Iris pigment epithelial cell (primary cell): ENCODE measurements at places on chromosomes 1 and 21.

- DNase-seq, result peak; percentile 19
Measured at GRCh38 chr1:114314098-114314497, 160.4 kb upstream of the SYT6 start.

- no peak for DNase-seq
Measured at GRCh38 chr1:245657371-245657770, 502.6 kb downstream of the KIF26B start.

DNA sequence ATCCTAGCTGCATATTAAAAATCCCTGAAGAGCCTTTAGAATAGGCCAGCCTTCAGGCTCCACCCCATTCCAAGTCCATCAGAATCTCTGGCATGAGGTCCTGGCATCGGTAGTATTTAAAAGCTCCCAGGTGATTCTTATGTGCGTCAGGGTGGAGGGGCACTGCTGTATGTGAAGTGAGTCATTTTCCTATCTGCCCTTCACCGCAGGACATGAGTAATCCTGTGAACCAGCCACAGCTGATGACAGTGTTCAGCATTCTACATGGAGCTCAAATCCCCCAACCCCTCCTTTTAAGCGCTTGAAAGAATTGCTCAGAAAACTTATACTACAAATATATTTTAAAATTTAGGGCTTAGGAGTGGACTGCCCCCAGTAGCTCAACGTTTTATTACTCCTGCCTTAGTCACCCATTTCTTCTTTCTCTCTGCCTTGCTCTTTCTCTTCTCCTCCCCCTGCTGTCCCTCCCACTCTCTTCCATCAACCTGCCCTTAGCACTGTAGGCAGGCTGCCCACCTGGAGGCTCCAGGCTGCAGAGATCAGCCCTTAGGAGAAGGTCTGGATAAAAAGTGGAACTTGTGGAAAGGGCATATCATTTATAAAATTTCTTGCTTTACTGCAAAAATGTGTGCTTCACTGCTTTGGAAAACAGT, 73.8 kb upstream of the ZNF281 start:
- peak; percentile 98 for DNase-seq

DNA sequence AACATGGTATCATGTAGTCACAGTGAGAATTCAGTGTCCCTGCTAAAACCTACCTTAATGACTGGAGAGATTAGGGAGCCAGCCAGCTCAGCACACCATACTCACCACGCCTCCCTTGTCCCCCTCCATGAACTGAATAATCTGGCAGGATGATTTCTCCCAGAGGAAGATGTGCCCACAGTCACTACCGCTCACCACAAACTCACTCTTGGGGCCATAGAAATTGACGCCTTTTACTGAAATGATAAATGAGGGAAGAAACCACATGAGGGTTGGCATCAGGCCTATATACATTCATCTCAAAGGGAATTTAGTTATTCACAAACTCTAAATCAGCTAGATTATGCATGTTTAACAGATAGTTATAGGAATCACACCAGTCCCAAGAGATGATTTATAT, 17.4 kb downstream of the PEA15 start:
- DNase-seq, result no peak

DNA sequence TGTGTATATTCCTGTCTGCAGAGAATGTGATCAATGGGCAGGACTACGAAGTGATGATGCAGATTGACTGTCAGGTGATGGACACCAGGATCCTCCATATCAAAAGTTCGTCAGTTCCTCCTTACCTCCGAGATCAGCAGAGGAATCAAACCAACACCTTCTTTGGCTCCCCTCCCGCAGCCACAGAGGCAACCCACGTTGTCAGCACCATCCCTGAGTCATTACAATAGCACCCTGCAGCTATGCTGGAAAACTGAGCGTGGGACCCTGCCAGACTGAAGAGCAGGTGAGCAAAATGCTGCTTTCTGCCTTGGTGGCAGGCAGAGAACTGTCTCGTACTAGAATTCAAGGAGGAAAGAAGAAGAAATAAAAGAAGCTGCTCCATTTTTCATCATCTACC, 65.2 kb downstream of the OLFML2B start:
- DNase-seq, result peak; percentile 44

- DNase-seq, result no peak
Measured at GRCh38 chr1:208209286-208209685, 34.9 kb downstream of the PLXNA2 start.

DNA sequence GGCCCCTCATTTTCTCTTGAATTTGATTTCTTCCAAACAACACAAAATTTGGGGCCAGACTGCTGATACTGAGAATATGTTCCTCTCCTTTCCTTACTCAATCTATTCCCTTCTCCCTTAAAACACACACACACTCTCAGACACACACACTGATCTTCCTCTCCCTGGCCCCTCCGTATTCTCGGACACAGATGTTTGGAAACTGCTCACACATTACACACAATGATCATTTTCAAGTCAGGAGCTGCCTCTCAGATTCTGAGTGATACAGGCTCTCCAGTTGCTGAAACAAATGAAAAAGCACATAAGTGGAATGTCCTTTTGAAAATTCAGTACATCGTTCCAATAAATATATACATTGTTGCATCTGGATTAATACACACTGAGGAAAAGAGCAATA, 161.3 kb downstream of the CLEC20A start:
- no peak for DNase-seq

DNA sequence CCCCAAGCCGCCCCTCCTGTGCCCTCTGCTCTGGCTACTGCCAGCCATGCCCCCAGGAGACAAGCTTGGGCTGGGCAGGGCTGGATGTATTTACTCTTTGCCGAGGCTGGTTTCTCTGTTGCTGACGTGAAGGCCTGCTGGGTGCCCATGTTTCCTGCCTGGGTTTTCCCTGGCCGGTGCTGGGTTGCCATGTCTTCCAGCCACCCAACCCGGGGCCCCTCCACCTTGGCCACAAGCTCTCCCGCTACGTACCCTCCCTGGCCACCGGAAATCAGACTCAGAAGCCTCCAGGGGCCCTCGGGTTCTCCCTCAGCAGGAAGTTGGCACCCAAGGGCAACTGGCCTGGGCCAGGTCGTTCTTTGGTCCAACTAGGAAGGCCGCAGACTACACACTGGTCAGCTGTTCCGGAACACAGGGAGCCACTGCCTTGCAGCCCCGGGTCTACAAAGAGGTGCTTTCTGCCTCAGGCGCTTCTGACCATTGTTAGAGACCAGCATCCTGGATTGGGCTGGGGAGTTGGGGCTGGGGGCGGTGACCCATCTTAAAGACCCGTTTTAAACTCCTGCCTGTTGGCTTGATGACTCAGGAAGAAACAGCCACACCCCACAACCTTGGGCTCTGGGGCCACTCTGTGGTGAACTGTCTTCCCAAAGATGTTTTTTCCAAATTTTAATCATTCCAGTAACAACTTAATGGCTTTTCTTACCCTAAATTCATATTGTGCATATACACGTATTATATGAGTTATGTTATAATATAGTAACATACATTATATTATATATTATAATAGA, 71.2 kb upstream of the RUNX3 start:
- DNase-seq, result no peak

DNA sequence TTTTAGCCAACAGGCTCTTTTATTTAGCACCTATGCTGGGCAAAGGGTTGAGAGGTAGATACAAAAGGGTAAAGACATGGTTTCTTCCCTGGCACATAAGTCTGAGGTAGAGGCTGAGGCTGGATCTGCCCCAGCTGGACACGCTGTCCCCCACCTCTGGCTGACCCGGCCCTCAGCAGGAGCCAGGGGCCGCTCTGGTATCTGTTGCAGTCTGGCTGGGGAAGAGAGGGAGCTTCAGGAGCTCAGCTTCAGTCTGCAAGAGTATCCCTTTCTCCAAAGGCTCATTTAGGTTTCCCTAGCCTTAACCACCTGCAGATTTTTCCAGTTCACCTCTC, 14.2 kb downstream of the BLACAT1 start:
- no peak for DNase-seq

- DNase-seq, result peak; percentile 74
Measured at GRCh38 chr1:28882009-28882628, 32.2 kb upstream of the EPB41 start.

- no peak for DNase-seq
Measured at GRCh38 chr1:88726697-88727096, 42.6 kb downstream of the PKN2 start.

DNA sequence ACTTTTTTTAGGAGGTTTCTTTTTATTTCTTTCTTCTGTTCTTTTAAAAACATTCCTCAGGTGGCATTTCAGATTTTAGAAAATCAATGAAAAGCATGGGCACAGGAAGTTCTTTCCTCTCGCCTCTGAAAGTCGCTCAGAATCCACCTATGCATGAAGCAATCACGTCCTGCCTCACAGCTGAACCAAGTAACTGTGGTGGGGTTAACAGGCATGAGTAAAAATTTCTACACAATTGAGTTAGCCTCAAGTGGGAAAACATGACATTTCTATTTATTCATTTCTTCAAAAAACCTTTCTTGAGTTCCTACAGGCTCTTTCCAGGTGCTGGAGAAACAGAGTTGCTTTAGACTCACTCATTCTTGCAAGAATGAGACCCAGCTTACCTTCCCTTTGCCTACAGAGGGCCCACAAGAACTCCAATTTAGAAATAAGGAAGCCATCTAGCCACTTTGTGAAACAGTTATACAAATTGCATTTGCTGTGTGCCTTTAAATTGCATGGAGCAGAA, 508.9 kb upstream of the PKN2 start:
- no peak for DNase-seq

GRCh38 chr1:227378871-227379554, 60.7 kb upstream of the CDC42BPA start:
- peak; percentile 28 for DNase-seq

- no peak for DNase-seq
Measured at GRCh38 chr1:226486161-226486560, 62.4 kb upstream of the STUM start.

DNA sequence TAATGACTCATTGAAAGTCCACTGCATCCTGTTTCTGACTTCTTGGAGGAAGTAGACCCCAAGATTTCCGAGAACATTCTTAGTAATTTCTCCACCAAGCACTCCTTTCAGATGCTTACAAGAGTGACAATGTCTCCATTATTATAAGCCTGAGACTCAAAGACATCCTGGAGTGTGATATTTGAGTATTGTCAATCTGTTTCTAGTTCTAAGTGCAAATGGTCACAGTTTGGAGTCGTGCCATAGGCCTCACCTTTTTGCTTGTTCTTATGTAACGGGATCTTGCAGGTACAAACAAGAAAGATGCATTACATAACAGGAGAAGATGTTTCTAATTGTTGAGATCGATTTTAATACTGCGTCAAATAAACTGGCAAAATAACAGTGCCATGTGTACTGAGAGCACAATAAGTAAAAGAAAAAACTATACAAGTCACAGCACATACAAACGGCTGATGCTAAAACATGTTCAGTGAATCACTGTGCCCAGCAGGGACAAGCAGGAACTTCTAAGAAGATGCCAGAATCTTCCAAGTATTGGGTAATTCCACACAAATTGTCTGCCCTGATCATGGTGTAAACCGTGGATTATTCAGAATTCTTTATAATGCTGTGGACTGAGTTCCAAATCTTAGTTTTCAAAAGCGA, 54.1 kb downstream of the CD2 start:
- no peak for DNase-seq

DNA sequence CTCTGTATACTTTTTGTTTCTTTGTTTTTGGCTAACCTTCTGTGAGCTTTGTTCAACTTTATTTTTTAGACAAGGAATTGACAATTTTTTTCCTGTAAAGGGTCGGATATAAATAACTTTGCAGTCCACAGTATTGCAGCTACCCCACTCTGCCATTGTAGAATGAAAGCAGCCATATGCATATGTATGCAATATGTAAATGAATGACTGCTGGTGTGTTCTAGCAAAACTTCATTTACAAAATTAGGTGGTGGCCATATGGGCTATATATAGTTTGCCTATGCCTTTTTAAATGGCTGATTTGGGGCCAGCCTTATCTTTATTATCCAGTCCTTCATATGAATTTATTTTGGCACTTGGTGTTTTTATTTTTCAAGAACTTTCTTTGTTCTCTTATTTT, 18.0 kb upstream of the SNRPE start:
- DNase-seq, result no peak

DNA sequence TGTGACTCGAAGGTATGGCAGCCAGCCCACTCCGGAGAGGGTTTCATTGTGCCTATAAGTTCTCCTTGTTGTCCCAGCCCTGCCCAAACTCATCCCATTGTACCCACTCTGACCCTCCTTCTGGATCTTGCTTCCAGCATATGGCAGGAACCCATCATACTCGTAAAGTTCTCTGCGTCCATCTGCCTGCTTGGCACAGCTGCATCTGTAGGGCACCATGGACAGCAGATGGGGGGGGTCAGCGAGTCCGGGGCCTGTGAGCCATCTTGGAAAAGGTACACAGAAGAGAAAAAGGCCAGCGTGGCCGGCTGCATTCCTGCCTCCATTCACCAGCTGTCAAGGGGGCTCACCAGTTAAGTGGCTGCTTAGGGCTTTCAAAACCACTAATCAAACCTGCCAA, 94.9 kb upstream of the IGSF21 start:
- no peak for DNase-seq

DNA sequence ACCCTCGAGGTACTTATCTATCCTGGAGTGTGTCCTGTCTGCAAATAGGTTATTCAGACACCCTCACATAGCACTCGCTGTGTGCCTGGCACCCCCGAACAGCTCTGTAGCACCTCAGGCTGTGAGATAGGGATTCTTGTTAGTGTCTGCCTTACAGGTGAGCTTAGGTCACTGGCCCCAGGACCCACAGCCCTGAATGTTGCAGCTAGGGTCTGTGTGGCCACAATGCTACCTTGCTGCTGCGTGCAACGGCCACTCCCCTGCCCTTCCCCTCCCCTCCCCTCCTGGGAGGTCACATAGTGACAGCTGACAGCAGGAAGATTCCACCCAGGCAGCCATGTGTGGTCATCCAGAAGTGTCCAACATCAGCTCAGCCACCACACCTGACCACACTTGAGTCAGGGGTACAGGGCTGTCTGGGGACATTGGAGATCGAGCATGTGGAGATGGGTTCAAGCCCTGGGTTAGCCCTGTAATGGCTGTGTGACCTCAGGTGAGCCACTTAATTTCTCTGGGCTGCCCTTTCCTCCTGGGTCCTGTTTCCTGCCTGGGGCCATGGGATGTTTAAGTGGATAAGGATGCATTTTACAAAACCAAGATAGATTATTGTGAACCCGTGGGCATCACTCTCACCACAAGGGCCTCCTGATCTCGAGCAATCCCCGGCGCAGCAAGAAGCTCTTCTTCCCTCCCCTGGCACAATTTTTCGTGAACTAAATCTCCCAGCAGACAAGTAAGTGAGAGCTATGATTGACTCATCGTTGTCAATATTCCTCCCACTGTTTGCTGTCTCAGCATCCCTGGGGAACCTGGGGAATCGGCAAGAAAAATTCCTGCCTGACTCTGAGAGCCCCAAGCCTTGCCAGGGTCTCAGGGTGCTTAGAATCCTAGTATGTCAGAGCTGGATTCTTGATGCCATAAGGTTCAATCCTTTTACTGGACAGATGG, 208.7 kb downstream of the PTPRU start:
- DNase-seq, result no peak

DNA sequence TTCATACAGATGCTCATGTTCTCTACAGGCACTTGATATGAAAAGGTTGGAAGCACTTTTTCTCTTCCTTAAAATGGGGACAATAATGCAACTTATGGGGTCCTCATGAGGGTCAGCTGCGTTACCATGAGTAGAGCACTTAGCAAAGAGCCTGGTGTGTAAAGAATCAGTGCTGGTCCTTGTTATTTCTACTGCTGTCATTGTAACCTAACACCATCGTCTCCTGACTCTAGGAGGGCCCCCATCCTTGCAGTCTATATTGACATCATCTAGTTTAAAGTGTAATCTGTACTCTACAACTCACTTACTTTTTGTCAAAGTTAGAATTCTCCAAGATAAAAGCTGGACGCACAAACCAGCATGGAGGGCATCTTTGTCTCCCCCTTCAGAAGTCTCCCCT, 2.4 kb downstream of the CAPN9 start:
- no peak for DNase-seq

- peak; percentile 46 for DNase-seq
Measured at GRCh38 chr1:155012026-155012546, 9.5 kb downstream of the ZBTB7B start.
